Stimulated activated CD8-positive, alpha-beta memory T cell treated with anti-CD3 and anti-CD28 coated beads, Interleukin-4, amount 100 ng/mL, for 1 hour (primary cell): ENCODE measurements at places on chromosomes 1 and 21.
A peak's percentile ranks its signal among the peaks of the same experiment; 100 is the strongest.

DNA sequence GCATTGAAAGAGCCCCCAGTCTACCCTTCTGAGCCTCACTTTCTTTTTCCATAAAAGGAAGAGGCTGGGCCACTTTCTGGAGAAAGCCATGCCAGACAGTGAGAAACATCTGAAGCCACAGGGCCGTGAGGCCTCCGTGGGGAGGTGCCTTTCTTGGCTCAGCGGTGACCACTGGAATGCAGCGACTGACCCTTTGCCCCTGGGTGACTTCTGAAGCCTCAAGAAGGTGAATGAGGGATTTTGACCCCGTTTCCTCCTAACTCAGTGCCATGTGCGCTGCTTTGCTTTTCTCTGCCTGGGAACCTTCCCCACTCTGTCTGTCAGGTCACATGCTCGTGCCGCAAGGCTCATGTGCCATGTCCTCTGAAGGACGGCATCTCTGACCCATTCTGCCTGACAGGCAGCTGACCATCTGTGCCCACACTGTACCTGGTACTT, 44.7 kb upstream of the A3GALT2 start:
- DNase-seq = no peak

DNA sequence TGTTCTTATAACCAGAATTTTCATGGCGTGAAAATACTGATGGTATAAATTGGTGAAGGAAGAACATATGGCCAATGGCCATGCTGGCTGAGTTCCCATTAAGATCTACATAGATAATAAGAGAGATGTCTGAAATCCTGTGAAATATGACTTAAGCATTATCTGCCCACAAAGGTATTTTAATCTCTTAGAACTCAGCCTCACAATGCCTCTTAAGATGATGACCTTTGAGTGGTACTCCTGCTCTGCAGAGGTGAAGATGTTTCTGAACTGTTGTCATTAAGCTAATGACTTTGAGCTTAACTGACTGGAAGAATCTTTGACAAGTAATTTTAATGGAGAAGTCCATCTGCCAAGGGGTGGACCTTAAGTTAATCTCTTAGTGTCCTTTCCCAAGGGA, 148.7 kb downstream of the ZNF326 start:
- DNase-seq = no peak

DNA sequence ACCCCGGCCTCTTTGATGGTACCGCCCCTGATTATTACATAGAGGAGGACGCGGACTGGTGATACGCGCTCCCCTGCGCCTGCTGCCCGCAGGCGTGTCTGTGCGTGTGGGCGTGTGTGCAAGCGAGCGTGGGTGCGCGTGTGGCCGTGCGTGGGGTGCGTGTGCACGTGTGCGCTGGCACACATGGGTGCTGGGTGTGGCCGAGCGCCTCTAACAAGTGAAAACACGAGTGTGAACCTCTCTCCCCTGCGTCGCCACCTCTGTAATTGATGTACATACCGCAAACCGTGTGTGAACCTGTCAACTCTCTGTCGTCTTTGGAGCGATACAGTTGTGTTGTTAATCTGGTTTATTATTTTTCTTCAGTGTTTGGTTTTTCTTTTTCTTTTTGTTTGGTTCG, 87.8 kb upstream of the TMEM51 start:
- DNase-seq = no peak

GRCh38 chr1:147334292-147334691, 91.8 kb downstream of the CHD1L start:
- no peak for DNase-seq

GRCh38 chr1:204107892-204108291, 35.0 kb downstream of the SOX13 start:
- no peak for DNase-seq

DNA sequence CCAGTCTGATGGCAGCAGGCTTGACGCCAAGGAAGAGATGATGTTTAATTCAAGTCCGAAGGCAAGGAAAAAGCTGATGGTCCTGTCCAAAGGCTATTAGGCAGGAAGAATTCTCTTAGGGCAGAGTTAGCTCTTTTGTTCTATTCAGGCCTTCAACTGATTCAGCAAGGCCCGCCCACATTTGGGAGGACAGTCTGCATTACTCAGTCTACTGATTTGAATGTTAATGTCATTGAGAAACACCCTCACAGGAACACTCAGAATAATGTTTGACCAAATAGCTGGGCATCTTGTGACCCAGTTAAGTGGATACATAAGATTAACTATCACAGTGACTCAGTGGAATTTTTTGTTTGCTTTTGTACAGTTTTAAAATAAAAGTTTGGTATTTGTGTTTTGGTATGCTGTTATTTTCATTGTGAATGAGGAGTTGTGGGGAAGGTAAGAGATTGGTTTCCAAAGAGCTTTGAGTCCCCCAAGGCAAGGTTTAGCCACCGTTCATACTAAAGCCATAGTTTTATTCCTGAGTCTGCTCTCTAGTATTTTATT, 1.7 kb upstream of the ZNF691 start:
- DNase-seq = no peak

DNA sequence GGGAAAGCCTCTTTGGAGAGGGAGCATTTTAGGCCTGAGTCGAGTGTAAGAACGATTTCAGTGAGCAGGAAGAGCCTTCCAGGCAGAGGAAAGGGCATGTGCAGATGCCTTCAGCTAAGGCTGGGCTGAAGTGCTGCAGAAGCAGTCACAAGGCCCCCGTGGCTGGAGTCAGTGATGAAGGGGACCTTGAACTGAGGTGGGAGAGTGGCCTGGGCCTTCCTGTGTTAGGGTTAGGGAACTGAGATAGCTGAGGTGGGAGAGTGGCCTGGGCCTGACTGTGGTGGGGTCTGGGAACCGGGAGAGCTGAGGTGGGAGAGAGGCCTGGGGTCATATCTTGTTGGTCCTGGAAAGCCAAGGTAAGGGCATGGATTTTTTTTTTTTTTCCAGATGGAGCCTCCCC, 50.9 kb upstream of the ETV3 start:
- DNase-seq = no peak

GRCh38 chr1:68969441-68969840, 472.6 kb upstream of the DEPDC1 start:
- no peak for DNase-seq

DNA sequence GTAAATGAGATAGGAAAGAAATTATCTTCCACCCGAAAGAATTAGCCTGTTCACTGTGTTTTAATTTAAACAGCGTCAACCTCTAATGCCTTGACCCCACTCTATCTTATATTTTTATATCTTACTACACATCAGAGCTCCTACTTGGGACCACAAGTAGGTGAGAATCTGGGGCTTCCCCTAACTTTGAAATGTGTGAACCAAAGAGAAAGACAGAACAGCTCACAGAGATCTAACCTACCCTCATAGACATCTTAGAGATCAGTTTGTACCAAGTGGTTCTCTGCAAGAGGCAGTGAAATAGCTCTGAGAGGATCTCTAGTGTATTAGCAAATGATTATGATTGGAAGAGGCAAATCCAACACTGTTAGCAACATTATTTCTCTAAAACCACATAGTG, 31.0 kb upstream of the IFI16 start:
- no peak for DNase-seq

- DNase-seq = no peak
Observed at GRCh38 chr1:225597926-225598575, 54.9 kb downstream of the ENAH start.

- no peak for DNase-seq
Observed at GRCh38 chr21:26659757-26660156, 86.7 kb upstream of the CYYR1 start.

DNA sequence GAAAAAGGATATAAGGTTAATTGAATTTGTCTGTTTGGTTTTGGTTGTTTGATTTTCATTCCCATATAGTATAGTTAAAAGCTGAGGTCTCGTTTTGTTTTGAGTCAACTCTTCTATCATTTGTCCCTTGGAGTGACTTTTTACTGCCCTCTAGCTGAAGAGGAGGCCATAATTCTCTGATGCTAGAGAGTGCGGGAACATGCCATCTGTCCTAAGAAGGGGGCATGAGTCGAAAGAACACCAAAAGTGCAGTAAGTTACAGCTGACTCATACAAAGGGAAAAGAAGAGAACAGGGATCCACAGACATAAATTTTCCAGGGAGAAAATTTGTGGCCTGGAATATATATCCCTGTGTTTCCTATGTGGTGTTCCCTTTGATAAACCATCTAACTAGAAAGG, 4.1 kb downstream of the KRTAP21-3 start:
- no peak for DNase-seq

GRCh38 chr1:9687874-9688582, 36.5 kb downstream of the PIK3CD start:
- no peak for DNase-seq

DNA sequence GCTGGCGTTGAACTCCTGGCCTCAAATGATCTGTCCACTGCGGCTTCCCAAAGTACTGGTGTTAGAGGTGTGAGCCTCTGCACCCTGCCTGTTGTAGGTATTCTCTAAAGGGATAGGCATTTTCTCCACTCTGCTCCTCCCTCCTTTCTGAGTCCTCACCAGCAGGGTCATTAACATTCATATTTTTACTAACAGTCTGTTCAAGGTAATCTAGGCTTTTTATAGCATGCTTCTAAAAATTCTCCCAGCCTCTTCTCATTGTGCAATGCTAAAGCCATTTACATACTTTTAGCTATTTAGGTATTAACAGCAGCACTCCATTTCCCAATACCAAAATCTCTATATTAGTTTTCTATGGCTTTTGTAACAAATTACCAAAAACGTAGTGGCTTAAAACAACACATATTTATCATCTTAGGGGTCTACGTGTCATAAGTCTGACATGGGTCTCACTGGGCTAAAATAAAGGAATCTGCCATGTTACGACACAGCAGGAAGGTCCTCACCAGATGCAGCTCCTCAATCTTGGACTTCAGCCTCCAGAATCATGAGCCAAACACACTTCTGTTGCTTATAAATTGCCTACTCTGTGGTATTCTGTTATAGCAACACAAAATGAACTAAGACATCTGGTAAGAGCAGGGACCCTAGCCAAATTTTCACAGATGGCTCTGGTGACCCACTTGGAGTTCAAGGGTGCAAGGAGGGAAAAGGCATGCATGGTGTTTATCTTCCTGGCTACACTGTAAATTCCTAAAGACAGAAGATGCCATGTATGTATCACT, 2.9 kb upstream of the SLC2A7 start:
- no peak for DNase-seq

DNA sequence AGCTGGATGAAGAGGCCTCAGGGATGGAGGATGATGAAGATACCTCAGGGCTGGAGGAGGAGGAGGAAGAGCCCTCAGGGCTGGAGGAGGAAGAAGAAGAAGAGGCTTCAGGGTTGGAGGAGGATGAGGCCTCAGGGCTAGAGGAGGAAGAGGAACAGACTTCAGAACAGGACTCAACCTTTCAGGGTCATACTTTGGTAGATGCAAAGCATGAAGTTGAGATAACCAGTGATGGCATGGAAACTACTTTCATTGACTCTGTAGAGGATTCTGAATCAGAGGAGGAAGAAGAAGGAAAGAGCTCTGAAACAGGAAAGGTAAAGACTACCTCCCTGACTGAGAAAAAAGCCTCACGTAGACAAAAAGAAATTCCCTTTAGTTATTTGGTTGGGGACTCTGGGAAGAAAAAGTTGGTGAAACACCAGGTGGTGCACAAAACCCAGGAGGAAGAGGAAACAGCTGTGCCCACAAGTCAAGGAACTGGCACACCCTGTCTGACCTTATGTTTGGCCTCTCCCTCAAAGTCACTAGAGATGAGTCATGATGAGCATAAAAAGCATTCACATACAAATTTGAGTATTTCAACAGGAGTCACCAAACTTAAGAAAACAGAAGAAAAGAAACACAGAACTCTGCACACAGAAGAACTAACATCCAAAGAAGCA, 15.4 kb downstream of the L1TD1 start:
- DNase-seq = no peak

GRCh38 chr1:68301471-68302001, 69.2 kb upstream of the WLS start:
- DNase-seq = no peak

DNA sequence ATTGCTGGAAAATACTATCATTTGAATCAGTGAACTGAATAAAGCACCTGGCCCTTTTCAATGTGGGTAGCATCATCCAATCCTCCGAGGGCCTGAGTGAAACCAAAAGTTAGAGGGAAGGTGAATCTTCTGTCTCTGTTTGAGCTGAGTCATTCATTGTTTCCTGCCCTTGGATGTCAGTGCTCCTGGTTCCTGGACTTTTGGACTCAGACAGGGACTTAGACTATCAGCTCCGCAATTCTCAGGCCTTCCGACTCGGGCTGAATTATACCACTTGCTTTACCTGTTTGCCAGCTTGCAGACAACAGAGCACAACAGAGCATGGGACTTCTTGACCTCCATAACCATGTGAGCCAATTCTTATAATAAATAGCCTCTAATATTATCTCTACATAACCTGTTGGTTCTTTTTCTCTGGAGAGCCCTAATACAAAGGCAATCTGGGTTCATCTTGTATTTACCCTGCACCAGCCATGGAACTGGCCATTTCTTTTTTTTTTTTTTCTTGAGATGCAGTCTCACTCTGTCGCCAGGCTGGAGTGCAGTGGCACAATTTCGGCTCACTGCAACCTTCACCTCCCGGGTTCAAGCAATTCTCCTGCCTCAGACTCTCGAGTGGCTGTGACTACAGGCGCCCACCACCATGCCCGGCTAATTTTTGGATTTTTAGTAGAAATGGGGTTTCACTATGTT, 19.2 kb upstream of the VASH2 start:
- no peak for DNase-seq

DNA sequence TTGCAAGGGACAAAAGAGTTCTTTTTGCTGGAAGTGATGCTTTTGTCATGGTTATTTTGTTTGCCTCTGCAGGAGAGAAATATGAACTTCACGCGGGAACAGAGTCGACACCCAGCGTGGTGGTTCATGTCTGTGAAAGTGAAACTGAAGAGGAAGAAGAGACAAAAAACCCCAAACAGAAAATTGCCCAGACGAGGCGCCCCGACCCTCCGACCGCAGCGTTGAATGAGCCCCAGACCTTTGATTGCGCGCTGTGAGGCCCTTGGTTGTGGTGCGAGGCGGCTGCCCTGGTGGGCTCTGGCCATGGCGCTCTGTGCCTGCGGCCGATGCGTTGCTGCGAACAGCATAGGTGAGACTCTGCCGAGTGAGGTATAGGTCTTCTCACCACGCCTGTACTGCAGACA, 20.9 kb upstream of the NCMAP start:
- DNase-seq = peak; percentile 47

GRCh38 chr1:77386276-77386675, 104.5 kb downstream of the AK5 start:
- DNase-seq = no peak

- DNase-seq = peak; percentile 17
Observed at GRCh38 chr1:223712850-223713474, 623 bp downstream of the CAPN2 start.

DNA sequence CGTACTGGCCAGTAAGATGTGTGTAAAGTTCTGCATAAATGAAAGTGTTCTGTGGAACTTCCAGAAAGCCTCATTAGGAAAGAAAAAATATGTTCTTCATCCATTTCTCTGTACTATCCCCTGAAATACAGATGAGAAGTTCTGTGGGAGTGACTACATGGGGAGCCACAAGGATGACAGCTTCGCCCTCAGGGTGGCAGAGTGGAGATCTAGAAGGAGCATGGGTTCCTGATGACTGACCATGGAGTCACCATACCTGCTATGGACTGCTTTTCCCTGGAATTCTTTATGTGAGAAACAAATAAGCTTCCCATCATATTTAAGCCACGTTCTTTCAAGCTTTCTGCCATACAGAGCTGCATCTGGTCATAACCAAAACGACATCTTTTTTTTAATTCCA, 113.9 kb upstream of the RGS1 start:
- DNase-seq = no peak

GRCh38 chr1:3896396-3897000, 3.6 kb downstream of the C1orf174 start:
- no peak for DNase-seq
